Hair follicle dermal papilla cell (primary cell): ENCODE measurements at places on chromosomes 16 and 17. TPM values are rescaled to one million over a fixed set of nuclear protein-coding genes. Genes with fewer than 3 reads are reported as not detected.

SLC47A1 gene
- total RNA-seq = 4.3 and 5.2 TPM in 2 replicates

RMI2 gene
- 3.1 and 3.2 TPM in 2 replicates for total RNA-seq

RHBDF2 gene
- 8.4 and 10.3 TPM in 2 replicates for total RNA-seq

CHP2 gene
- not detected in 2 replicates for total RNA-seq

CHRNE gene
- 4.7 and 5.8 TPM in 2 replicates for total RNA-seq

JPH3 gene
- not detected in 2 replicates for total RNA-seq

CPNE7 gene
- 3.2 and 5.0 TPM in 2 replicates for total RNA-seq

DLX4 gene
- total RNA-seq = not detected in 2 replicates

ZSCAN32 gene
- total RNA-seq = 15.7 and 18.2 TPM in 2 replicates

MEOX1 gene
- 0.65 TPM in 1 of 2 replicates, not detected in the other for total RNA-seq

TERB1 gene
- total RNA-seq = 0.12 and 0.16 TPM in 2 replicates

MPP3 gene
- total RNA-seq = 13.8 and 18.3 TPM in 2 replicates

PRSS36 gene
- 2.1 TPM in 1 of 2 replicates, not detected in the other for total RNA-seq

JUP gene
- 8.5 and 10.4 TPM in 2 replicates for total RNA-seq

ZP2 gene
- total RNA-seq = not detected in 2 replicates

POLR2C gene
- total RNA-seq = 117 and 125 TPM in 2 replicates

CCL3 gene
- total RNA-seq = not detected in 2 replicates

SLC9A5 gene
- 3.0 and 4.1 TPM in 2 replicates for total RNA-seq

KRTAP2-3 gene
- not detected in 2 replicates for total RNA-seq

STAC2 gene
- total RNA-seq = 0.12 and 0.16 TPM in 2 replicates

CLEC3A gene
- not detected in 2 replicates for total RNA-seq

TPSAB1 gene
- not detected in 2 replicates for total RNA-seq

IRX5 gene
- total RNA-seq = 7.4 and 11.4 TPM in 2 replicates

ABCC12 gene
- total RNA-seq = 0.12 and 0.16 TPM in 2 replicates
